ENCODE measurements at places on chromosomes 13 and 19. TPM values are rescaled to one million over a fixed set of nuclear protein-coding genes. Genes with fewer than 3 reads are reported as not detected.

The U2AF1L4 gene
- total RNA-seq, result 20.3 TPM

DNA sequence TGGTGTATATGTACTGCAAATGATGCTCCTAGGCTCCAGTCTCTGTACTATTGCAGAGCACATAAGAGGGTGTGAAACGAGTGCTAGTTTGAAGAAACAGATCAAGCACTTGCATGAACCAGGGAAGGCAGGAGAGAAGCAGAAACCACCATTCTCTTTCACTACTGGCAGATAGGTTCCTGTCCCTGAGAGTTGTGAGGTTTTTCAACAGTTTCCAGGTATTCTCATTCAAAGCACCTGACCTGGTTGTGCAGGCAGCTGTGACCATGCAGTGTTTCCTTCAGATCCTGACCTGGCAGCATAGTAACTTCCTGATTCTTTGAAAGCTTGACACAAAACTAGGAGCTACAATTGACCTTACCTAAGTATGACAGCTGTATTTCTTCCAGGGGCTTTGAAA is 164.9 kb downstream of the UFM1 start:
- no peaks in the 10 kb centered on the region for H3K27me3 ChIP-seq
- no peak overlapping the region for H3K4me3 ChIP-seq
- H3K36me3 ChIP-seq, result no peaks in the 10 kb centered on the region
- DNase-seq, result no peak

DNA sequence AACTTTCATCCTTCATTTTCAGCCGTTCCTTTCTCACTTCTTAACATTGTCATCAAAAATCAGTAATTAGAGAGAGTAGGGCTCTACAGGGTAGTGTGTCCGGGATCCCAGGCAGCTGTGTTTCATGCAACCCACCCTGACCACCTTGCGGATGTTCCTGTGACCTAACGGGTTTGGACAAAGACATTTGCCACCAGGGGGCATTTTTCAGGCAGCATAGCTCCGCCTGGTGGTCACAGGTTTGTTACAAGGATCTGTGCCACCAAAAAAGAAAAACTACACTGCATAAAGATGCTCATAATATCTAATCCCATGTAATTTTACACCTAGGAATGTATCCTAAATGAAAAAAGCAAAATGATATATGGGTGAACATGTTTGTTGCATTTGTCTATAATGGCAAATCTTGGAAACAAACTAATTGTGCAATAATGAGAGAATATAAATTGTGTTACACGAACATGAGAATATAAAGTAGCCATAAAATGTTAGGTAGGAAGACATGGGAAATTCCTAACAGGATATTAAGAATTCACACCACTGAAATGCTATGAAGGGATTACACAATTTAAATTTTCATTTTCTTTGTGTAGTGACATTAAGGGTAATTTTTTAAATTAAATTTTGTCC is 123.0 kb downstream of the SLC7A1 start:
- no peak for DNase-seq
- H3K27me3 ChIP-seq, result no peaks in the 10 kb centered on the region

DNA sequence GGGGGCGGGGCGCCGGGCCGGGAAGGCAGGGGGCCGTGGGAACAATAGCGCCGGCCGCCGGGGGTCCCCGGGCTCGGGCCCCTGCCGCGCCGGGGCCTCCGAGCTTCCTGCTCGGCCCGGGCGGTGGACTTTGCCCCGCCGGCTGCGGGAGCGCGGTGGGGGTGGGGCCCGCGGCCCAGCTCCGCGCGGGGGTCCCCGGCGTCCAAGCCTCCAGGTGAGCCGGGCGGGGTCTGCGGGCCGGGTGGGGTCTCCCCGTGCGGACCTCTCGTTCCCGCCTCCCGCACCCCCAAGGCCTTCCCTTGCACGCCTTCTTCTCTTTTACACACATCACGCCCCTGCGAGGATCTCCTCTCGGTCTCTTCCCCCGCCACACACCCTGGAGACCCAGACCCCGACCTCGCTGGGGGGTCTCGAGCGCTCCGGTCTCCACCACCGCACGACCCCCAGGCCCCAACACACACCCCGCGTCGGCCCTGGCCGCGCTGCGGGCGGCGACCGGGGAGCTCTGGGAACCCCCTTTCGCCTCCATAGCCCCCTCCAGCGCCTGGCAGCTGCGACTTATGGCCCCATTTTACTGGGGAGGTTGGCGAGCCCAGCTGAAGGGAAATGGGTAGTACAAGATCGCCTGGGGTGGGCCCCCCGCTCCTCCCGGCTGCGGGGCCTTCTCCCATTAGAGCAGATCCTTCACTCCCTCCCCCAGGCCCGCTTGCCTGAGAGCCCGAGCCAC is 711 bp downstream of the CAMSAP3 start:
- H3K27ac ChIP-seq, result peak overlapping the region; percentile 56
- no peaks in the 10 kb centered on the region for H3K36me3 ChIP-seq
- peaks cover 3% of the 10 kb centered on the region for H3K4me1 ChIP-seq
- DNase-seq, result no peak
- peak overlapping the region; percentile 57 for H3K4me3 ChIP-seq

- H3K4me3 ChIP-seq, result no peak overlapping the region
- no peaks in the 10 kb centered on the region for H3K27me3 ChIP-seq
- H3K36me3 ChIP-seq, result no peaks in the 10 kb centered on the region
- H3K27ac ChIP-seq, result no peak overlapping the region
- DNase-seq, result no peak
Observed at GRCh38 chr13:72113076-72113475, 246.1 kb upstream of the DACH1 start.

All from lower lobe of right lung (tissue), 2 donors.